Left lung (tissue), 14 donors: ENCODE measurements at places on chromosomes 3 and 15. TPM values are rescaled to one million over a fixed set of nuclear protein-coding genes. Genes with fewer than 3 reads are reported as not detected.

GRCh38 chr3:13480340-13481318 is 523 bp downstream of the HDAC11 start:
- DNase-seq = no peak

ABHD14A gene
- 23.9 TPM for polyA plus RNA-seq

GRCh38 chr3:161332792-161333191 is 38.5 kb downstream of the SPTSSB start:
- no peak for DNase-seq

DNA sequence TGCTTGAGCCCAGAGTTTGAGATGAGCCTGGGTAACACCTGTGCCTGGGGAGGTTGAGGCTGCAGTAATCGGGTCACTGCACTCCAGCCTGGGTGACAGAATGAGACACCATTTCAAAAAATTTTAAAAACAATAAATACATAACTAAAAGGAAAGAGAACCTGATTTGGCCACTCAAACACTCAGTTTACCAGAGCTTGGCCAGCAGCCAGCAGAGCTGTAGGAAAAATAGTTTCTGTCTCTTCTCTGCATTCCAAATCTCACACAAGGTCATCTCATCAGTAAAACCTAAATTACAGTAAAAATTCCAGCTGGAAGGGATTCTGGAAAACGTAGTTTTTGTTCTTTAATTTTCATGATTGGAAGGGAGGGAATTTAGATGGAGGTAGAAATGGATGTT is 7.8 kb upstream of the PPM1L start:
- no peak for DNase-seq

- no peak for DNase-seq
Measured at GRCh38 chr3:167095976-167096375, 284.1 kb downstream of the ZBBX start.

DNA sequence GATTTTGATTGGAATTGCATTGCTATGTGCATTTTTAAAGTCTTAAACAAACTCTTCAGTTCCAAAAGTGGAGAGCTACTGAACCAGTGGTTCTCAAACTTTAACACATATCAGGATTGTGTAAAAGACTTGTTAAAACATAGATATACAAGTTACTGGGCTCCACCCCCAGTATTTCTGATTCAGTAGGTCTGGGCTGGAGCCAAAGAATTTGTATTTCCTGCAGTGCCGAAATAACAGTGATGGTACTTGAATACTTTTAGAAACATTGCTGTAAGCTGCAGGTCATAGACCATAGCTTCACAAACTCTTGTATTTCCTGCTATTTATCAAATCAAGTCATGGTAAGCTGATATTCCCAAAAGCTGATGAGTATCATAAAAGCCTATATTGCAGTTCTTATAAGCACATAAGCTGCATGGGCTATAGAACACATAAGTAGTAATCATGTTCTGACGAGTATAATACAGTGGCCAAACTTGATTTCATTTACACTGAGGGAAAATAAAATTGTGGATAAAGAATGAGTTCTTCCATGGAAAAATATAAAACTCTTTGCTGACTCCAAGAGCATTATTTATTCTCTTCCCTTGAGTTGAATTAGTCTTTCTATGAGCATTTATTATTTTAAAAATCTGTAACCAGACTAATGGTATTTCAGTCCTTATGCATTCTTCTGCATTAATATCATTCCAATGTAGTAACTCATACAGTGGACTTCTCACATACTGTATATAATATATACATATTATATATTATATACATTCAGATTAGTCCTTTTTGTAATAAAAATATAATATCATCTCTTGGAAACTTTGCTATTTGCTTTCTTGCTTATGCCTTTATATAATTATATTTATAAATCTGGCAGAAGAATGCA is 550.5 kb upstream of the AGTR1 start:
- peak; percentile 4 for DNase-seq

IL17RB gene
- 12.4 TPM for polyA plus RNA-seq

GRM2 gene
- polyA plus RNA-seq = 0.79 TPM

- no peak for DNase-seq
Measured at GRCh38 chr3:46490338-46491084, 7.3 kb upstream of the RTP3 start.

DNA sequence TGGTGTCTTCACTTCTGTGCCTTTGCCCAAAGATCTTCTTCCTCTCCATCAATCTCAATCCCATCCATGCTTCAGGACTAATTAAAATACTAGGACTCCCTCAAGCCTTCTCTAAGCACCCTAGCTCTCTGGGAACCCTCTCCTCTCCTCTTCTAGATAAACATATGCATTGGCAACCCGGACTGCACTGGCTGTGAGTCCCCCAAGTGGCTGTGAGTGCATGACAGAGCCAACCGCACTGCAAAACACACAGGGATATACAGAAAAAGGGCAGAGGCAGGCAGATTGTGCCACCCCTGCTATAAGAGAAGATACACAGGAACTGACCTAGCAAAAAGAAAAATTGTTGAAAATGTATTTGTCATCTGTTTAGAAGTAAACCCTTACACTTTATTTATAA is 457.1 kb downstream of the MFSD1 start:
- no peak for DNase-seq

TICRR gene
- 11.0 TPM for polyA plus RNA-seq

DNA sequence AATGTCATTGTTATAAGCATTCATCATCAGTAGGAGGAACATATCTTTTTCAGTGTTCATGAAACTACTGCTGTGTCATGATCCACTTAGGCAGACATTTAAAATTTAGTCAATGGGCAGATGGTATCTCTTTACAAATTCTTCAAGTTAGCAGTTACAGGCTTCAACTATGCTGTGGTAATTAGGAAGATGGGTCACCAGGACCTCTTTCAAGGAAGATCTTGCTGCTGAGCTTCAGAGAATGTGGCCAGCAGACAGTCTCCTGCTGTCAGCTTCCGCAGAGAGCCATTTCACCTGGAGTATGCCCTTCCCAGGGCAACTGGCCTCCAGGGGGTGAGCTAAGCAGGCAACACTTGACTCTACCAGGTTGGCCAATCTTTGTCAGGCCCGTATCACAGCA is 19.4 kb downstream of the IFT57 start:
- DNase-seq = peak; percentile 16

DNA sequence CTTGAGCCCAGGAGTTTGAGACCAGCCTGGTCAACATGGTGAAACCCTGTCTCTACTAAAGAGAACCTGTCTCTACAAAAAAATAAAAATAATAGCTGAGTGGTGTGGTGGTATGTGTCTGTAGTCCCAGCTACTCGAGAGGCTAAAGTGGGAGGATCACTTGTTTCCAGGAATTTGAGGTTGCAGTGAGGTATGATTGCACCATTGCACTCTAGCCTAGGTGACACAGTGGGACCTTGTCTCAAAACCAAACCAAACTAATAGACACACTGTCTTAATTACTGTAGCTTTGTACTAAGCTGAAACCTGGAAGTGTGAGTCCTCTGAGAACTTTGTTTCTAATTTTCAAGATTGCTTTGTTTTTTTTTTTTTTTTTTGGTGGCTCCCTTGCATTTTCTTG is 30.4 kb downstream of the MGA start:
- no peak for DNase-seq

AQP9 gene
- polyA plus RNA-seq = not detected

C3orf85 gene
- polyA plus RNA-seq = not detected

GRCh38 chr3:189664311-189664710 is 33.1 kb downstream of the TP63 start:
- DNase-seq = no peak

FETUB gene
- polyA plus RNA-seq = not detected

- DNase-seq = no peak
Measured at GRCh38 chr3:163971861-163972260, 1106.4 kb downstream of the SI start.

BNIP2 gene
- polyA plus RNA-seq = 82.3 TPM

- DNase-seq = peak; percentile 45
Measured at GRCh38 chr15:59936741-59937140, 67.4 kb upstream of the FOXB1 start.

GRCh38 chr3:47133641-47134040 is 30.3 kb downstream of the SETD2 start:
- no peak for DNase-seq

DENND4A gene
- 20.6 TPM for polyA plus RNA-seq

GRCh38 chr3:195123281-195123691 is 147.7 kb downstream of the XXYLT1 start:
- no peak for DNase-seq

- no peak for DNase-seq
Measured at GRCh38 chr15:60634815-60635214, 155.9 kb upstream of the ICE2 start.

DNA sequence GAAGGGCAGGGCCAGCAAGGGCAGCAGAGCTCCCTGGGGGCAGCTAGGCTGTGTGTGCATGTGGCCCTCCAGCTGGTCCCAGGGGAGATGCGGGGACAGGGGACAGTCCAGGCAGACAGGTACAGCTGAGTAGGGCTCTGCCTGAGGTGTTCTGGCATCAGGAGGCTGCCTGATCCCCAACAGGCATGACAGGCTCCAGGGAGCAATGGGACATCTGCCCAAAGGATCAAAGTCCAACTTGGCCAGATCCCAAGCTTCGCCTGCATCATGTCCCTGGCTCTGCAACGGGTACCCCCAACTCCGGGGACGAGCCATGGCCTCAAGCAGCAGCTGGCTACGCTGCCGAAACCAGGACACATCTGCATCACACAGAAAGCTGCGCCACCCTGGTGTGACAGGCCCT is 21.8 kb downstream of the ATRIP start:
- DNase-seq = no peak

SPSB4 gene
- polyA plus RNA-seq = 8.2 TPM

DNA sequence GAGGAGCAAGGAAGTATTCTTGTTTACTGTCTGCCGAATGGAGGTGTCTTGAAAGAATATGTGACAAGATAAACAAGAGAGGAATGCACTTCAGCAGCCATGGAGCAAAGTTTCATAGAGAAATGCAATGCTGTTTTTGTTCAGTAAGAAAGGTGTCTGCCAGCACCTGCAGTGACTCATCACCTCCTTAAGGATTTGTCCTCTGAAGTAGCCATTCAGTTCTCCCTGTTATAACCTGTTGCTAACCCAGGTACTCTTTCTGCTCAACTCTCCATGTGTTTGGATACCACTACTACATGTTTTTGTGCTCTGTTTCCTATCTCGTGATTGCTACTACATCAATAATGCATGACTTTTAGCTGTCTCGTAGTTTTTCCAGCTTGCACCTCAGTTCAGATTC is 328.9 kb downstream of the CHL1 start:
- no peak for DNase-seq

GRCh38 chr3:172698631-172699030 is 12.2 kb downstream of the NCEH1 start:
- peak; percentile 71 for DNase-seq

DNA sequence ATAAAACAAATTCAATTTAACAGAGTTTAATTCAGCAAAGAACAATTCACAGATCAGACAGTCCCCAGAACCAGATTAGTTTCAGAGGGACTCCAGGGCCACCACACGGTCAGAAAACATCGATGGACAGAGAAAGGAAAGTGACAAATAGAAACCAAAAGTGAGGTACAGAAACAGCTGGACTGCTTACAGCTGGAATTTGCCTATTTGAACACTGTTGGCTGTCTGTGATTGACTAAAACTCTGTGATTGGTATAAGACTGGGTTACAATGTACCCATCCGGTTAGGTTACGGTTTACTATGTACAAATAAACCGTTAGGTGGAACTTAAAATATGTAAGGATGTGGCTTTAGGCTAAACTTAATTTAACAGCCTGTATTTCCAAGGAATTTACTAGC is 30.3 kb downstream of the MOBP start:
- DNase-seq = no peak

DNA sequence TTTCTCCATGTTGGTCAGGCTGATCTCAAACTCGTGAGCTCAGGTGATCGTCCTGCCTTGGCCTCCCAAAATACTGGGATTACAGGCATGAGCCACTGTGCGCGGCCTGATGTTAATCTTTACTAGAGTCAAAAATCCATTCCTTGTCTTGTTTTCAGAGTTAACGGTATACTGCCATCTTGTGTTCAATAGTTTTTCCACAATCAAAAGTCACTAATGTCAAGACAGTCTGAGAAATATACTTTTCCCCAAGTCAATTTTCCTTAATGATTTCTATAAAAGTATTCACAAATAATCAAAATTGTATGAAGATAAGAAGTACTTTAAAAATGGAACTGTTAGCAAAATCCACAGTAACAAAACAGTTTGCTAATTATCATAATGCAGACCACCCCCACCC is 8.5 kb downstream of the CRBN start:
- no peak for DNase-seq

DNA sequence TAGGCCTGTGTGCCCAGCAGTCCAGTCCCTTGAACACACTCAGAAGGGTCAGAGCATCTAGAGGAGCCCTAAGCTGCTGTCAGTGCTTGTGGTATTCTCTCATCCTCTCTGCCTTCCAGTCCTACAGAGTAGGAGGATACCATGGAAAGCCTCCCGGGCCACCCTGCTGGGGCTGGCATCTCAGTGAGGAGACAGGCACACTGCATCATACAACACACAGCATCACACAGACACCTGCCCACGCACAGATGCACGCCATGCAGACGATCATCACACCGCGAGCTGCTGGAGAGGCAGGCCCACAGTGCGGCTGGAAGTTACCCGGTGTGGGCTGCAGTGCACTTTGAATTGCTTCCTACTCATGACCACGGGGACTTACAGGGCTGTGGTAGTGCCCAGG is 15.2 kb downstream of the GABRA5 start:
- DNase-seq = no peak

DNA sequence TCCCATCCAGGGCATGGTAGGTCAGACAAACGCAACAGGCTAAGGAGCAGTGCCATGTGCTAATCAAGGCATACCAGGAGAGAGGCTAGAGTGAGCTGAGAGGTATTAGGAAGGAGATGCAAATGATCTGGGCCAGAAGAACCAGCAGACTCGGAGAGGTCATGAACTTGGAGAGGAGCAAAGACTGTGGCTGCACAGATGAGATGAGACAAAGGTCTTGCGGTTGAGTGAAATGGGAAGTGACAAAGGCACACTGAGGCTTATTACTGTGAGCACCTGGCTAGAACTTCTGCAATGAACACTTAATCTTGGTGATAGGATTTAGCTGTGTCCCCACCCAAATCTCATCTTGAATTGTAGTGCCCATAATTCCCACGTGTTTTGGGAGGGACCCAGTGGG is 380.2 kb downstream of the ULK4 start:
- no peak for DNase-seq

GRCh38 chr3:135106445-135106844 is 311.4 kb downstream of the EPHB1 start:
- DNase-seq = peak; percentile 22

KNG1 gene
- polyA plus RNA-seq = 0.26 TPM

GRCh38 chr15:89858661-89859458 is 34.9 kb downstream of the AP3S2 start:
- no peak for DNase-seq
